ENCODE measurements at places on chromosomes 2 and 18. TPM values are rescaled to one million over a fixed set of nuclear protein-coding genes. Genes with fewer than 3 reads are reported as not detected.

The MBD2 gene
- polyA plus RNA-seq, result 136 TPM

The LGALSL gene
- polyA plus RNA-seq, result 39.4 TPM

DNA sequence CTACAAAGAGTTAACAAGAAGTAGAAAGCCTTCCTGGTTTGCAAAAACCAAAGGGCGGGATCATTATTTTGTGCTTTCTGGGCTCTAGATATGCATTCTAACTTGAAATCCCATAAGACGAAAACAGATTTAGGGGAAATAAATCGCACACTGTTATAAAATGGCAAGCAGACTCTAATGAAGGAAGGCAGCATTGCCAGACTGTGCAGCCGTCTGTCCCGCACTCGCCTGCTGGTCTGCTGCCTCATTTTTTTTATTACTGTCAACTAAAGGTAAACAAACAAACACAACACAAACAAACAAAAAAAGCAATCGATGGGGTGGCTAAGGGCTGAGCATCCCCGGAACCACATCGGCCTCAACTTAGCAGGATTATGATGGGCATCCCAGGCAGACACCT is 24.4 kb downstream of the ZNF521 start:
- no peak for DNase-seq

- DNase-seq, result no peak
Measured at GRCh38 chr18:25786758-25787157, 303.7 kb downstream of the SS18 start.

DNA sequence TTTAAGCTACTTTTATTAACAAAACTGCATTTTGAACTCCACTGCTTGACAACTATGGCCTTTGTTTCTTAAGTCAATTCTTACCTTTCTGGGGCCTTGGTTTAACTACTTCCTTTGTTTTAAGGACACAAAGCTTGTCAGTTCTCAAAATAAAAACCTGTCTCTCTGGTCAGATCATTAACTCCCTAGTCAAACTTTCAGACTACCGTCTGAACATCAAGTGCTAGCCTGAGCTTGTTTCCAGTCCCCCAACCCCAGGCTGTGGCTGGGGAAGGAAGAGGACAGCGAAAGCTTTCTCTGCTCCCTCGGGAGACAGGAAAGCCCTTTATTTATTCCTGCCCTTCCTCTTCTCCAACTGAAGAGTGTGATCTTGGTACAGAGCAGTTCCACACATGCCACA is 1.7 kb downstream of the SH3YL1 start:
- DNase-seq, result no peak
